ENCODE measurements at places on chromosomes 5 and 9.

DNA sequence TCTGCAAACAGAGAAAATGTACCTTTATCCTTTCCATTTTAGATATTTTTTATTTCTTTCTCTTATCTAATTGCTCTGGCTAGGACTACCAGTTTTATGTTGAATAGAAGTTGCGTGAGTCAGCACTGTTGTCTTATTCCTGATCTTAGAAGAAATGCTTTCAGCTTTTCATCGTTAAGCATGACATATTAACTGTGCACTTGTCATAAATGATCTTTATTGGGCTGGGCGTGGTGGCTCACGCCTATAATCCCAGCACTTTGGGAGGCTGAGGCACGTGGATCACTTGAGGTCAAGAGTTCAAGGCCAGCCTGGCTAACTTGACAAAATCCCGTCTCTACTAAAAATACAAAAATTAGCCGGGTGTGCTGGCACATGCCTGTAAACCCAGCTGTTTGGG is 8.2 kb upstream of the ECM2 start:
- DNase-seq: no peak

GRCh38 chr9:35220659-35221338 is 59.0 kb downstream of the UNC13B start:
- DNase-seq: no peak

- DNase-seq: no peak
These were observed 110.7 kb downstream of the FEM1C start for GRCh38 chr5:115433918-115434317.

GRCh38 chr5:10624679-10625078 is 60.8 kb downstream of the ANKRD33B start:
- DNase-seq: no peak

- no peak for DNase-seq
These were observed 3.1 kb upstream of the RABL6 start for GRCh38 chr9:136804509-136805206.

DNA sequence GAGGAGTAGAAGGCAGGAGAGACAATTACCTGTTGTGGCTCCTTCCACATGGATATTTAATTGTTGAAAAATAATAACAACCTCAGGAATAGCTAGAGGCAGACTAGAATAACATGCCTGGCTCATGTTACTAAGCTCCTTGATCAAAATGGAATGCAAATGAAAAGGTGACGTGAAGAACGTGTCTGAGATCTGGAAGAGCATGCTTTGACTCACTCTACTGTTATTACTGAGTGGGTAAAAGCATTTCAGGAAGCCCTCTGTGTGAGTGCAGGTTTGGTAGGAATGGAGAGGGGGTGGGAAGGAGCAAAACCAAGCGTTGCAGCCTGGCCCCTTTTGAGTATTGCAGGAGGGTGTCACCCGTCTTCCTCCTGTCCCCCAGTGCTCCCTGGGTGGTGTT is 84.8 kb downstream of the EQTN start:
- no peak for DNase-seq

- no peak for DNase-seq
These were observed 22.6 kb upstream of the SLC12A7 start for GRCh38 chr5:1134478-1134877.

GRCh38 chr5:42499016-42499415 is 75.8 kb downstream of the GHR start:
- no peak for DNase-seq

GRCh38 chr5:5315068-5315980 is 107.2 kb upstream of the ICE1 start:
- DNase-seq: no peak

- DNase-seq: no peak
These were observed 90.8 kb downstream of the ARHGAP26 start for GRCh38 chr5:142861011-142861410.

GRCh38 chr9:36126016-36126730 is 10.4 kb upstream of the GLIPR2 start:
- DNase-seq: no peak

DNA sequence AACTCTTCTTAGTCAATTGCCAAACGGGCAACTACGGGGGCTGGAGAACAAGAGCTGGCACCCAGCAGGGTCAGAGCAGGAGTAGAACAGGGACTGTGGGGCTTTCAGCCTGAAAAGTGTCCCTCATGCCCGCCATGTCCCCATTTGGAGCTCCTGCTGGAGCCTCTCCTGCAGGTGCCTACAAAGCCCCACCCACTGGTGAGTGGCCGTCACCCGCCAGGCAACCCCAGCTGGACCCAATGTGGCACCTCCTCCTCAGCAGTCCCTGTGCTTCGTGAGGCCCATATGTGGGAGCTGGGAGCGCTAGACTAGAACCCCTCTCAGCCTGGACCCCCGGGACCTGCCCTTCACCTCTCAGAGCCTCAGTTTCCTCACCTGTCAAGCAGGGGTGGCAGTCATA is 40.9 kb downstream of the VAV2 start:
- no peak for DNase-seq

DNA sequence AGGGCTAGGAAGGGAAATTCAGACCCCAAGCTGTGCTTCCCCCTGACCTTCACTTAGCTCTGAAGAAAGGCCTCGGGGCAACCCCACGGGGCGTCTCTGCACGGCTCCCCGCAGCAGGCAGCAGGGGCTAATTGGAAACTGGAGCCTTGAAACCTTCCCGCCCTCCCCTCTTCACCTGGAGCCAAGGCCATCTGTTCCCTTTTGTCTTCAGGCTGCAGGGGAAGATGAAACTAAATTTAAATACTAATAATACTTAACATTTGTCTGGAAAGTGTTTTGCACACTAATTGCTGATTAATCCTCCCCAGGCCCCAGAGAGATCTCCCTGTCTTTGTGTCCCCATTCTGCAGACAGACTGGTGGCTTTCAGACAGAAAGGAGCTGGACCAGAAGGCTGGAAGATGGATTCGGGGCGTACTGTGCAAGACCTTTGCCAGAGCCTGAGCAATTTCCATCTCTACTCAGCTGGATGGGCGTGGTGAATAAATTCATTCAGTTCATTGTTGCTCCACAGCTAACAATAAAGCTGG is 34.1 kb upstream of the CPLX2 start:
- no peak for DNase-seq

DNA sequence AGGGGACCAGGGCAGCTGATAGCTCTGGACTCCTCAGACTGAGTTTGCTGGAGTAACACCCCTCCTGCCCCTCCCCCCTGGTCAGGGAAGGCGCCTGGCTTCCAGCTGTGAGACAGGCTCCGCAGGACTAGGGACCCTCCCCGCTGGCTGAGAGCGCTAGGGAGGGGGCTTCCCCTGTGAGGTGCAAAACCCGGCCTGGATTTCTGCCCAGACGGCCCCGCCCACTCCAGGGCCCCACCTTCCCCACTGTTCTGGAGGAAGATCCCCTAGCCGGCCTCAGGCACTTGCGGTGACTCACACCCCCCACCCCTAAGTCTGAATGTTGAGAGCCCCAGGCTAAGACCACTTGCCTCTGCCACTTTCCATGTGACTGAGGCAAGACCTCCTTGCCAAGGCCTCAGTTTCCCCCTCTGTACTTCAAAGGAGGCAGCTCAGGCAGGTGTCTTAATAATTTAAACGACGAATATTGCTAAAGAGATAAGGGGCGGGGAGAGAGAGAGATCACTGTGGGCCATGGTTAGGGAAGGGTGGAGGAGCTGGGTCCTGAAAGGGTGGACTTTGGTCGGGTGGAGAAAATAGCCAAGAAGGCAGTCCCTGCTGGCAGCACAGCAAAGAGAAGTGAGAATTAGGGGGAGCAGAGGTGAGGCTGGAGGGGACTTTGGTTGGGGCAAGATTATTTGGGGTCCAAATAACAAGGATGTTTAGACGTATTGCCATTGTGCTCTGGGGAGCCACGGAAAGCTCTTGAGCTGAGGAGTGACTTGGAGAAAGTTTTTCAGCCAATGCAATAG is 1.0 kb upstream of the DAB2IP start:
- DNase-seq: peak; percentile 19

DNA sequence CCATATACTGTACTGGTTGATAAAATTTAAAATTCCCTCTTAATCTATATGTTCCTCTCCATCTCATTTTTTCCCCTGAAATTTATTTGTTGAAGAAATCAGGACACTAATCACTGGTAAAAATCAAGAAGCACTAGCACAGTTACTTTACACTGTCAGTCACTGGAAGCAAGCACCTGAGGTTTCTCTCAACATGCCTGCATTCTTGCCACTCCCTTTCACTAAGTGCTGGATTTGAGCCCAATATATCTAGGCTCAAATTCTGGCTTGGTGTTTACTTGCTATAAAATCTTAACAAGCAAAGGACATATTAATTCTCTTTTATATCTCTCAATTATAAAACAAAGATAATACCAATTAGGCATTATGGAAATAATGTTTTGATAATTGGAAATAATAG is 58.6 kb downstream of the DIAPH1 start:
- DNase-seq: no peak

DNA sequence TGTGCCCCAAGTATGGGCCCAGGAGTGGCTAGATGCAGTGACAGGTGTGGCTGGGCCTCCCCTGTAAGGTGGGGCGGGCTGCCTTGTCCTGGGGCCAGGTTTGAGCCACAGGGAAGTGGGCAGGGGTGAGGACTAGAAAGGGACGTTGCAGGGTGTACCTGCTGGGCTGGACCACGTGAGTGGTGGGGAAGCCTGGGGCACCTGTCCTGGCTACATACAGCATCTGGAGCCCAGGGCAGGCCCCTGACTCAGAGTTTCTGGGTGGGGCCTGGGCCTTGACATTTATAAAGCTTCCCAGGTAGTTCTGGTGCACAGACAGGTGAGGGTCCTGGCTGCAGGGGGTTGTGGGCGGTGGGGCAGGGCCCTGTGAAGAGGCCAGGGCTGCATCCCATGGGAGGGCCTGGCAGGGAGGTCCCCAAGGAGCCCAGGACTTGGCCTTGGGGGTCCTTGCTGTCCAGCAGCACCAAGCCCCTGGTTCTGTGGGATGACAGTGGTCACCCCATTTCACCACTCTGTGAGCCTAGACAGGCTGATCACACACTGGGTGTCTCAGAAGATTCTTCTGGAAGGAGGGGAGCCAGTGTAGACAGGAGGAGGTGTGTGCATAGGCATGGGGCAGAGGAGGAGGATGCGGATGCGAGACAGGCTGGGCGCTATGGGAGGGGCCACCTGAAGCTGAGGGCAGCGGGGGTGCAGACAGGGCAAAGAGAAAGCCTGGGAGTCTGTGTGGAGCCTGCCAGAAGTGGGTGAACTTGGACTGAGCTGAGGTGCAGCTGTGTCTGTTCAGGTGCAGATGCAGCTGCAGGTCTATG is 94.0 kb downstream of the PHF2 start:
- peak; percentile 22 for DNase-seq

- DNase-seq: no peak
These were observed 31.1 kb downstream of the SV2C start for GRCh38 chr5:76114179-76114851.

DNA sequence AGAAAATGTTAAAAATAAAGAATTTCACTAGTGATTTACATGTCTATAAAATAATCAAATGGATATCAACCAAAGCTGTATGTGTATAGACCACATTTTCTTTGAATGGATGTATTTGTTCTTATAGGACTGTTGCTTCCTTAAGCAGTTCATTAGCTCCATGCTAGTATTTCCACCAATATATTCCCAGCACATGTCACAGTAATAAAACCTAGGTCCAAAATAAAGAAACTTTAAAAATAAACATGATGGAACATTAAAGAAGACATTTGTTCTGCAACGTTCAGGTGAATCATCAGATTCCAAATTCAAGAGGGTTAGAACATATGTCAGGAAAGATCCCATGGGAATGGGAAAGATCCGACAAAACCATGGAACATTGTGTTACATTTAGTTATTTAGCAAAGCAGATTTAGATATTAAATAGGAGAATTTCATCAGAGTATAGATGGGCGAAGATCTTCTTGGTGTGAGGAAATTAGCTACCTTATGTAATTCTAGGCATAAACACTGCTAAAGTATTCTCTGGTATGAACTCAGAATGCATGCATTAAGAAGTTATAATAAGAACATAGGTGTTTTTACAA is 490.7 kb downstream of the CDH18 start:
- no peak for DNase-seq

DNA sequence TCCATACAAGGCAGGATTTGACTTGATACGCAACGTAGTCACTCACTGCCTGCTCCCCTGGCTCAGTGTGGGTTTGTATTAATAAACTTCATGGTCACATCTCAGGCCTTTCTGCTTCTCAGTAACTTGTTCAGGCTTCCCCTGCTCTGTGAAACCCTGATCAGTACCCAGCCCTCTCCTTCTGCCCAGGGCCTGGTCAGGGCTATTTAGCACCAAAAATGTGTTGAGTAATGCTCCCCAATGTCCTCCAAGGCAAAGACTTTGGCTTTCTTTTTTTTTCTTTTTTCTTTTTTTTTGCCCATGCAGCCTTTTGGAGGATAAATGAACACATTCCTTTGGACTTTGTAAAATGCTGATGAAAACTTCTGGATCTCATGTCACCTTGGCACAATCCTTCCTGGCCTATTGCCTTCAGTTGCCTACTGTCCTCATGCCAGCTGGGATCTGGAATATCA is 399.2 kb upstream of the KLF4 start:
- DNase-seq: no peak

DNA sequence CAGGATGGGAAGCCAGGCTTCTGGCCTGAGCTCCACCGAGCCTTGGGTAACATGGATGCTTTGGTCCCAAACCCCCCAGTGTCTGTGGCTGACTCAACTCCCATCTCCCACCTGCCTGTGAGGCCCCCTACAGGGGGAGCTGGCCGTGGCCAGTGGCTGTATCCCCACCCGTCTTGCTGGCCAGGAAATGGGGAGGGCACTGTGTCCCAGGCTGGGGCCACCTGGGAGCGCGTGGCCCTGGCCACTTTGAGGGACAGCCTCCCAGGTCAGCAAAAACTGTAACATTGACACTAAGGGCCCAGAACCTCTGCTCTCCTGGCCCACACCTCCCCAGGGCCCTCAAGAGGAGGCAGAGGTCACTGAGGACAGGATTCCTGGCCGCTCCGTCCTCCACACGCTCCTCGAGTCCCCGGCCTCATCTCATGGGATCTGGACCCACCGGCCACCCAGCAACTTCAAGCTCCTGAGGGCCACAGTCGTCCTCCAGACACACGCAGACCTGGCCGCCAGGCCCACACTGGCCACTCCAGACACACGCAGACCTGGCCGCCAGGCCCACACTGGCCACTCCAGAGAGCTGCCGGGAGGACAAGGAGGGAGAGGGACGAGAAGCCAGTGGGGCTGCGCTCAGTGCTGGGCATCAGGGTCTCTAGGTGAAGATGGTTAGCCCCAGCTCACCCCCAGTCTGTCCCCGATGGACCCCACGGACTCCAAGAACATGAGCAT is 44.2 kb downstream of the DBH start:
- no peak for DNase-seq

DNA sequence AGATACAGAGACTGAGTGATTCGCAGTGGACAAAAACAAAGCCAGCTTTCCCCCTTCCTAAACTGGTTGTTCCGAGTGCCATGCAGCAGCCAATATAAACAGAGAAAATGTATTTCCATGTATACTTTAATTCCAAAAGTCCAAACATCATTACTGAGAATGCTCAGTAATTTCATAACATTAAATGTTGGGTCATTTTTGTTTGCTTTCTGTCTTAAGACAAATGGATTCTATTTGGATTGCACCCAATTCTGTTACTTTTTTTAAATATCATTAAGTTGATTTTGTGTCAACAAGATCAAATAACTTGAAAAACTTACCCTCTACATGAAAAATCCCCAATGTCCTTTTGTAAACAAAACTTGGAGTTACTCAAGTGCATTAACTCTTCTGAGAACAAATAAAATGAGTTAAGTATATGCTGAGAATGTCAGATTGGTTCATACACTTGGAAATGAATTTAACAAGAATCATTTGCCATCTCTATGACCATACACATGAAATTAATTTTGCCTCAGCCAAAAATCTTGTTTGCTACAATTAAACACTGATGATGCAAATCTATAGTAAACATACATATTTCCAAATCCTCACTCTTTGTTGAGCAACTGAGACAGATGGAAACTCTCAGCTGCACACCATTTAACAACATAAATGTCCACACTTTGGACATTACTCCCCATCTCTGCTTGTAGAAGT is 19.4 kb downstream of the LURAP1L start:
- no peak for DNase-seq
